ENCODE measurements at places on chromosomes 7 and 10.

- DNase-seq: no peak
Measured at GRCh38 chr10:70669015-70669414, 3.3 kb upstream of the ADAMTS14 start.

GRCh38 chr7:12716722-12717121 is 29.3 kb downstream of the ARL4A start:
- no peak for DNase-seq

- DNase-seq: no peak
Measured at GRCh38 chr10:97823734-97824133, 25.9 kb upstream of the GOLGA7B start.

GRCh38 chr10:58943256-58943890 is 233.1 kb upstream of the PHYHIPL start:
- no peak for DNase-seq

- DNase-seq: no peak
Measured at GRCh38 chr7:44057849-44058758, 7.3 kb downstream of the PGAM2 start.

DNA sequence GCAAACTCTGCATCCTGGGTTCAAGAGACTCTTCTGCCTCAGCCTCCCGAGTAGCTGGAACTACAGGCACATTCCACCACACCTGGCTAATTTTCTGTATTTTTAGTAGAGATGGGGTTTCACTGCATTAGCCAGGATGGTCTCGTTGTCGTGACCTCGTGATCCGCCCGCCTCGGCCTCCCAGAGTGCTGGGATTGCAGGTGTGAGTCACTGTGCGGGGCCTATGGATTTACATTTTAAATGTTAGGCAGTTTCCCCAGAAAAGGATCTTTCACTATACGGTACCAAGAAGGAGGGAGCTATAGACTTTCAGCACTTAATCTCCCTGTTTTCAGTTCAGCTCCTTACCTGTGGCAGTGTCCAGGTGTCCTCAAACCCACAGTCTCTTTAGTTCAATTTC is 50.8 kb downstream of the SIRT1 start:
- no peak for DNase-seq

- no peak for DNase-seq
Measured at GRCh38 chr10:131730771-131731497, 169.9 kb upstream of the PPP2R2D start.

DNA sequence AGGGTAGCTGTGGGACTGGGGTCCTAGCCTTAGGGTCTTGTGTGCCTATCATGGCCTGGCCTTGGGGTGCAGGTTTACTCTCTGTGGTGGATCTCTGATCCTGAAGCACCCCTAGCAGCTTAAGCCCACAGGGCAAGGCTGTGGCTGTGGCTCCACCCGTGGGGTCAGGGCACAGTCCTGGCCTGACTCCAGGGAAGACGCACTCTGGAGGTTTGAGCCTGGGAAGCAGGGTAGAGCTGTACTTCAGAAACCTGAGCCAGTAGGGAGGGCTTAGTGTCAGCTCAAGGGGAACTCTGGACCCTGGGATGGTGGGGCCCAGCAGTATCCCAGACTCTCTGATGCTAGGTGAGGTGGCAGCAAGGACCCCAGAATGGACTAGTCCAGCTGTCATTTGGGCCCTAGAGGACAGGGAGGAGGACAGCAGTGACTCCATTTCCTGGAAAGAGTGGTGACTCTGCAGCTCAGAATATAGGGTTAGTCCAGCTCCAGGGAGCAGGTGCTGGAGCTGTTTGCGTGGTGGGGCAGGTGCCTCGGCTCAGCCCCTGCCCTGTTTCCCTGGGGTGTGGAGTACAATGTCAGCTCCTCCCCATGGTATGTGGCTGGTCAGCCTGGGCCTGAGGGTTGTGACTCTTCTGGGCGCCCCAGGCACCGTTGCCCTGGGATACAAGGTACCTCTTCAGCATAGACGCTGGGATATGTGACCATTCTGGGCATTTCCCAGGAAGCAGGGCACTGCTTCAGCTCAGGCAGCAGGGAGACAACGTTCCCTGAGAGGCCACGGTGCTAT is 15.8 kb downstream of the GTPBP4 start:
- no peak for DNase-seq

- DNase-seq: no peak
Measured at GRCh38 chr10:89745903-89746302, 44.5 kb downstream of the KIF20B start.

DNA sequence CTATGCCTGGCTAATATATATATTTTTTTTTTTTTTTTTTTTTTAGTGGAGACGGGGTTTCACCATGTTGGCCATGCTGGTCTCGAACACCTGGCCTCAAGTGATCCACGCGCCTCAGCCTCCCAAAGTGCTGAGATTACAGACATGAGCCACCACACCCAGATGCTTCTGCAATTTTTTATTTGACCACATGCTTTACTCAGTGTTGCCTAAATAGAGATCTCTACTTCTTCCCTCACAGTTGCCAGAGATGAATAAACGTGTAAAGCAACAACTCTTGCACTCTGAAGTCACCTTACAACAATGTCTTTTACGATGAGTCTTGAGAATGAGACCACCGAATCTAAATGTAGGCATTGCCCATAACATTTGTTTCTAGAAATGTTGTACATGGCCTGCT is 107.9 kb upstream of the FRMD4A start:
- no peak for DNase-seq

GRCh38 chr7:140584195-140584851 is 56.3 kb downstream of the DENND2A start:
- DNase-seq: no peak

- no peak for DNase-seq
Measured at GRCh38 chr7:87127019-87127418, 25.2 kb upstream of the DMTF1 start.

DNA sequence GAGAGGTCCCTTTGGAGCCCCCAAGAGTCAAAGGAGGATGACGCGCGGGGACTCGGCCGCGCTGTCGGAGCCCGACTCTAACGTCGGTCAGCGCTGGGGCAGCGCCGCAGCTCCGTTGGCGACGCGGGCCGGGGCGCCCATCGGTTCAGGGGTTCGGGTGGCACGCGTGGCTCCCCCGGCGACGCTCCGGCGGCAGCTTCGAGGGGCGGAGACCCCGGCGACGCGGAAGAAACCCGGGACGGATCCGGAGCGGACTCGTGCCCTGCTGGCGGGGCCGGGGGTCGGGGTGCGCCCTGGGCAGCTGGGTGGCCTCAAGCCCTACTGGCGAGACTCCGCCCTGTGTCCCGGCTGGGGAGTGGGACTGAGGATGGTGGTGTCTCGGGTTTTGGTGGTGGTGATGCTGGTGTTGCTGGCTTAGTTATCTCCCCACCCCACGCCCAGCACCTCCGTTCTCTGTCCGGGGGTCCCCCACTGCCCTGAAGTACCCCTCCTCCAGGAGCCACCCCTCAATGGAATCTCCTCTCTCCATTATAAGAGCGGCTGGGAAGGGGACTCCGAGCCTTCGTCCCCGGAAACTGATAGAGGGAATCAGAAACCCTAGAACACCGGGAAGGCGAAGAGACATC is at the start of gene NAT16:
TSS of gene NAT16 (minus strand) at position 164 of the 626 bp plus-strand sequence. CDS start 5,486 bp downstream, outside the sequence.
- no peak for DNase-seq
